ENCODE measurements at places on chromosomes 12 and 14. TPM values are rescaled to one million over a fixed set of nuclear protein-coding genes. Genes with fewer than 3 reads are reported as not detected.

Gene TAS2R14
- 3.7 TPM for total RNA-seq

Gene METTL1
- total RNA-seq, result 8.1 TPM

Gene KLRG1
- 1.1 TPM for total RNA-seq

Gene SLC17A8
- under 0.01 TPM for total RNA-seq

Gene CLEC12A
- not detected for total RNA-seq

Measured in subcutaneous preadipocyte (primary cell).